Left lung (tissue), 14 donors: ENCODE measurements at places on chromosomes 1 and 21. TPM values are rescaled to one million over a fixed set of nuclear protein-coding genes. Genes with fewer than 3 reads are reported as not detected.

NTMT2 gene
- not detected for polyA plus RNA-seq

SPAG17 gene
- 13.0 TPM for polyA plus RNA-seq

FCAMR gene
- polyA plus RNA-seq: not detected

VWA1 gene
- polyA plus RNA-seq: 66.7 TPM

MNDA gene
- 5.1 TPM for polyA plus RNA-seq

KCNN3 gene
- 2.3 TPM for polyA plus RNA-seq

AMPD1 gene
- polyA plus RNA-seq: not detected

KANK4 gene
- 15.1 TPM for polyA plus RNA-seq

TTC39A gene
- 8.7 TPM for polyA plus RNA-seq

SPATA6 gene
- polyA plus RNA-seq: 26.5 TPM

ADSS2 gene
- polyA plus RNA-seq: 46.9 TPM

FCRL1 gene
- polyA plus RNA-seq: 0.16 TPM

ASTN1 gene
- 2.6 TPM for polyA plus RNA-seq

SLC35F3 gene
- polyA plus RNA-seq: 1.2 TPM

CFHR1 gene
- polyA plus RNA-seq: 3.0 TPM

AGMAT gene
- 0.79 TPM for polyA plus RNA-seq

ZNF593OS gene
- 1.1 TPM for polyA plus RNA-seq

GPR25 gene
- polyA plus RNA-seq: not detected

RAB25 gene
- 69.8 TPM for polyA plus RNA-seq
